GM12891 (cell line): ENCODE measurements at places on chromosomes 11 and 22.

DNA sequence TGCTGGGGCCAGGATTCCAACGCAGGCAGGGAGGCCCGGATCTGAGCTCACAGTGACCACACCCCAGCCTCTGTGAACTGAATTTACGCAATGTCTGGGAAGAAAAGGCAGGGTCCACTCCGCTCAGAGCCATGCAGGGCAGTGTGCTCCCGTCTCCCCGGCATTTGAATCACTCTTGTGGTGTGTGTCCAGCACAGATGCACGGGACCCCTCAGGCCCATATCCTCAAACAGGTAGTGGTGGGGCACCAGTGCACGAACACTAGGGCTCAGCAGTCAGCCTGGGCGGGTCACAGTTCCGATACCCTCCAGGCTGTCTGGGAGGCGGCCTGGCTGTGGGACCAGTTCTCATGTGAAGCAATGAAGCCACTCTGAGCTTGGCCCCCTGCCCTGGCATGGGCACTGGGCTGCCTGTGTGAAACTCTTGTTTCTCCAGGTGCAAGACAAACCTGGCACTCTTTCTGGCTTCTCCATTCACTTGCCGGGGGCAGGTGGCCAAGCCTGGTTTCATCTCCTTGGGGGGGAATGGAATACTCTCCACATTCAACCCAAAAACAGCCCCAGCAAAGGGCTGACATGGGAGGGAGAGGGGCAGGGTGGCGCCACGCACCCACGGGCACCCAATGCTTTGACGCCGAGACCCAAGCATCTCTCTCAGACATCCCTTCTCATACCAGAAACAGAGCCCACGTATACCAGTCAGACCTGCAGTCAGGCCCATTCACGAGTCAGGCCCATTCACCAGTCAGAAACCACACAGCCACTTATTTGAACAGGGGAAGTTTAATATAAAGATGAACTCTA is 14.3 kb downstream of the DHCR7 start:
- no peak for DNase-seq

DNA sequence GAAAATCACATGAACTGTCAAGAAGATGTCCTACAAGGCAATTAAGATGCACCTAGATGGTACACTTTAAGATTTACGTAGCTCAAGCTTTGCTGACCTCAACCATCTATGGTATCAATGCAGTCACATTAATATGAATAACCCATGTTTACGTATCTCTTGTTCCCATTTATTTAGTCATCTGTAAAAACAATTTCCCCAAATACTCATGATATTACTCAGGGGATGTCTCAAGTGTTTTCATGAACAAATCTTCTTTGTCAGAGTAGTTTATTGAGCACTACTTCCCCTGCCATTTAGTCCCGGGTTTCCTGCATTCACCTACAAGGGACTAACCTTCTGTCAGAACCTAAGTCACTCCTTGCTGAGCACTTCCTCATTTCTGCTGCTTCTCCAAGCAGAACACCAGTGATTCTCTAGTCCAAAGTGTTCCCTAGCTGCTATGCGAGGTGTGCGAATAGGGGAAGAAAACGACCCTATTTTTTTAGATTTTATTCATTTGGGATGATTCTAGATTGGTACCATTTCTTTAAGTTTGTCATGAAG is 554.3 kb upstream of the LRRC4C start:
- DNase-seq = no peak

GRCh38 chr11:125591649-125592304 is 875 bp upstream of the STT3A start:
- no peak for DNase-seq

GRCh38 chr11:93236741-93237675 is 39.2 kb upstream of the SLC36A4 start:
- DNase-seq = no peak

DNA sequence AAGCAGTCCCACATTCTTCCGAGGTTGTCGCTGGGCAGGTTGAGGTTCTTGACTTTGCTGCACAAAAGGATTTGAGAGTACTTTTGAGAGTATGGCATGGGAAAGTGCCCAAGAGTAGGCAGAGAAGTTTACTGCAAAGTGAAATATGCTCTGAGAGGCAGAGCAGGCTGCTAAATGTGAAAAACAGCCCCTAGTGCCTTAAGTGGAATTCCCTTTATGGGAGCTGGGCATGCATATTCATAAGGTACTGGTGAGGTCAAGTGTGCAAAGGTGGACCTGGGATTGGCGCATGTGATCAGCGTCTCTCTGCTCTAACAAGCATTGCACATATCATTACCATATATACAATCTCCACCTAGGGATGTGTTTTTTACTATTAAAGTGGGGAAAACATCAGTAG is 12.0 kb upstream of the APOL4 start:
- DNase-seq = no peak

DNA sequence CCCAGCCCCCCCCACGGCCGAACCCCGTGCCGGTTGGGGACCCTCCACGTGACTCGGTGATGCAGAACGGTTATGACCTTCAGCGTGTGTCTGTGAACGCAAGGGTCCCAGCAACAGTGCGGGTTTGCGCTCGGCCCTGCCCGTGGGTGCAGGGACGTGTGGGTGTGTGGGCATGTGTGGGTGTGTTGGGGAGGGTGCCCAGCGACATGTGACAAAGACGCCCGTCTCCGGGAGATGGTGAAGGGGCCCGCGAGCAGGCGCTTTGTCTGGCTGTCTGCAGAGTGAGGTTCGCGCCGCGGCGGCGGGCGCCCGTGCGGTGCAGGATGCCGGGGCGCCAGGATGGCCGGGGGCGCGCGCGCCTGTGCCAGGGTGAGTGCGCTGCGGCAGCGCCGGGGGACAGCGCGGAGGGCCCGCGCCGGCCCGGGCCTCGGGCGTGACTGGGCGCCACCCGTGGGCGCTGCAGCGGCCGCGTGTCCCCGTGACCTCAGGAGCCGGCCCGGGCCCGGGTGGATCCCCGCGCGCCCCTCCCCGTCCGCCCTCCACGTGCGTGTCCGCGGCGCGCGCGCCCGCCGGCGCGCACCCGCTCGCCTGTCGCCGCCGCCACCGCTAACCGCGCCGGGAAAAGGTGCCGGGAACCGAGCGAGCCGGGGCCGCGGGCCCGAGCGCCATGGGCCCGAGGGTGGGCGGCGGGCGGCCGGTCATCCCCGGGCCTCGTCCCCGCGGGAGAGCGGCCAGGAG is at the start of gene LRFN4:
LRFN4 (plus strand) TSS at position 569 of the 738 bp plus-strand sequence. CDS start 681 bp downstream, outside the sequence.
- DNase-seq = peak; percentile 80

DNA sequence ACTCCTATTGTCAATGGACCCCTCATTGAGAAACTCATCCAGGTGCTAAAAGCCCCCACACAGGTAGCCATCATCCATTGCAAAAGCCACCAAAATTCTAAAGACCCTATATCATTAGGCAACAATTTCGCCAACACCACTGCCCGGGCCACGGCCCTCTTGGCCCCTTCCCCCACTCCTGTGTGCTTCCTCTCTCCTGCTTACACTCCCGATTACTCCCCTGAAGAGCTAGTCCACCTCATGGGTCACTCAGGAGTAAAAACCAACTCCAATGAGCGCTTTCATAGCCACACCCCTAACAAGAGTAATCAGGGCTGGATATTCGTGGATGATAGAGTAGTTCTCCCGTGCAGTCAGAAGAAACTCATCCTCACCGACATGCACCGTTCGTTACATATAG is 8.9 kb upstream of the OR56A3 start:
- DNase-seq = no peak

- no peak for DNase-seq
These were observed 9.6 kb downstream of the NEAT1 start for GRCh38 chr11:65432100-65432650.
